T-helper 17 cell (primary cell): ENCODE measurements at places on chromosomes 7 and 10.

DNA sequence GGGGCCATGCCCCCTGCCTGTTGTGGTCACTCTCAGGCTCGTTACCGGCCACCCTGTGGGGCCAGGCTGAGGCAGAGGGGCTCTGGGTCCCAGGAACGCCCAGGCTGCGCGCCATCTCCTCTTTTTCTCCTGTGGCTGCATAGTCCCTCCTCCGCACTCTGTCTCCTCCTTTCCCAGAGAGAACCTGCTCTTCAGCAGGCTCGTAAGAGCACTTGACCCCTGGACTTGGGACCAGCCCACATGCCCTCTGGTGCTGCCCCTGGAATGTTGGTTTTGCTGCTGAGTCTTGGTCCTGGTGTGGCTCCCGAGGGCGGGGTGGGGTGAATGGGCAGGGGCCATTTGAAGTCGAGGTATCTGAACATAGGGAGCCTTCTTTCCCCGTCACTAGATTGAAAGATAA is 6.6 kb upstream of the BHLHA15 start:
- DNase-seq, result no peak

DNA sequence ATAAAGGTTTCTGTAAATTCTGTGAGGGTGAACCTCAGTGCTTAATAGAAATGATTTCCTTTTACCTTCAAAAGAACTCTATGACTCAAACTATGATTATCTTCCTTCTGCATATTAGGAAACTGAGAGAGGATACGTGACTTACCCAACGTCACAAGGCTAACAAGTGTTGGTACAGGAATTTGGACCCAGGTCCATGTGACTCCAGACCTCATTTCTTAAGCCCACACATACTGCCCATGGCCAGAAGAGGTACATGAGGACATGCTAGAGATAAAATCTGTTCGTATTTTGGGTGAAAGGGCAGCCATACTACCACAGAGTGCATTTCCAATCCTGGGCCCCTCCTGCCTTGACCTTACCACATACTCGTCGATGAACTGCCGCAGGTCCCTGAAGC is 61.5 kb upstream of the TM9SF3 start:
- DNase-seq, result no peak

GRCh38 chr10:75772153-75772887 is 340.9 kb downstream of the LRMDA start:
- no peak for DNase-seq

- no peak for DNase-seq
Measured at GRCh38 chr10:44010873-44011602, 362.4 kb upstream of the ZNF32 start.

DNA sequence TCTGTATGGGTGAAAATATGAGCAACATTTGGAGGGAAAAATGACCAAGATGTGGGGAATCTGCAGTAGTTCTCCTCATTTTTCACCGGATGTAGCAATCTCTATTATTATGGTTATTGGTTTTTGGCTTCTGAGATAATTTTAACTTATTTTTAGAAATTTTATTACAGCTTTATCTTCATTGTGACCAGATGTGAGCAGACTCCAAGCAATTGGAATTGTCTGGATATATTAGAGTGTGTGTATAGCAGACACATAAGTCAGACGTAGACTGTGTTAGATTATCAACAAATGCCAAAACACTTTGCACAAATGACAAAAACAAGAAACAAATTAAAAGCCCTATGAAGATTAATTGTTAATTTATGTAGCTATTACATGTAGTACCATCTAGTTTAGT is 249.1 kb downstream of the DNAJB9 start:
- DNase-seq, result no peak

- no peak for DNase-seq
Measured at GRCh38 chr7:104482362-104483037, 154.1 kb downstream of the LHFPL3 start.

- DNase-seq, result no peak
Measured at GRCh38 chr7:77877791-77878190, 79.2 kb downstream of the PHTF2 start.

GRCh38 chr10:99612167-99612831 is 7.9 kb downstream of the SLC25A28 start:
- DNase-seq, result no peak

DNA sequence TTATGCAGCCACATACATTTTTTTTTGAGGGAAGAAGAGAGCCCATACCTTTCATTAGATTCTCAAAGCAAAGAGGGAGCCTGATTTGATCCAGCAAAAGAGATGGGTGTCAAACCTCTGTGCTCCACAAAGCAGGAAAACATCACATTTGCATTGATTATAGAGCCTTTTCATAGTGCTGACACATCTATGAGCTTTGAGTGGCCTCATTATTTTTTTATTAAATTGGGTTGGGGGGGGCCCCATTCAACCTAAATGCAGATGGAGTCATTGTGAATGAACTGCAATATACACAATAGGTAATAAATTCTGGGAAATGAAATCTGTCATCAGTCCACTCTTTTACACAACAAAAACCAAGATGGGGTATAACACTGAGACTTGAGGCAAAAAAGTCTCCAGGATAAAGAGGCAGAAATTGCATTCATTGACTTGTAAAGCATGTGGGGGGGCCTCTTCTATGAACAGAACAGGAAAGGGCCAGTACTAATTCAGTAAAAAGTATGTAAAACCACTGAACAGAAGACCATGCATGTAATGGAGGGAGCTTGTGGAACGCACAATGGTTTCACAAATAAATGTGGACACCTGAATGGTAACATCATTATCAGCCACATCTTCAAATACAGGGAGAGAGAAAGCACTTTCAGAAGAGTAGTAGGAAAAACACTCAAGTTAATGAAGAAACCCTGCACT is 17.7 kb upstream of the ASB4 start:
- DNase-seq, result no peak

- DNase-seq, result no peak
Measured at GRCh38 chr7:6430271-6430940, 17.3 kb downstream of the DAGLB start.

DNA sequence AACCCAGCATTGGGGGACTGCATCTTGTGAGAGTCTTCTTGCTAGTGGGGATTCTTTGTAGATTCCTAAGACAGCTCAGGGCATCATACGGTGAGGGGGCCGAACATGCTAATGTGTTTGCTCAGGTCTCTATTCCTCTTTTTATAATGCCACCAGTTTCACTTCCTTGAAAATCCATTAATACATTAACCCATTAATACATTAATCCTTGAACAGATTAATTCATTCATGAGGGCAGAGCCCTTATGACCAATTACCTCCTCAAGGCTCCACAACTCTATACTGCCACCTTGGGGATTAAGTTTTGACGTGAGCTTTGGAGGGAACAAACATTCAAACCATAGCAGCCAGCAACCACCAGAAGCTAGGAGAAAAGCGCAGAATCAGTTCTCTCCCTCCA is 67.2 kb upstream of the POT1 start:
- DNase-seq, result no peak

- no peak for DNase-seq
Measured at GRCh38 chr7:29564496-29565223, 1.0 kb downstream of the PRR15 start.

GRCh38 chr10:132209130-132209529 is 22.4 kb downstream of the DPYSL4 start:
- DNase-seq, result no peak

- no peak for DNase-seq
Measured at GRCh38 chr7:1646957-1647891, 22.9 kb upstream of the ELFN1 start.

- DNase-seq, result no peak
Measured at GRCh38 chr7:92231-92674, 100.1 kb upstream of the FAM20C start.

DNA sequence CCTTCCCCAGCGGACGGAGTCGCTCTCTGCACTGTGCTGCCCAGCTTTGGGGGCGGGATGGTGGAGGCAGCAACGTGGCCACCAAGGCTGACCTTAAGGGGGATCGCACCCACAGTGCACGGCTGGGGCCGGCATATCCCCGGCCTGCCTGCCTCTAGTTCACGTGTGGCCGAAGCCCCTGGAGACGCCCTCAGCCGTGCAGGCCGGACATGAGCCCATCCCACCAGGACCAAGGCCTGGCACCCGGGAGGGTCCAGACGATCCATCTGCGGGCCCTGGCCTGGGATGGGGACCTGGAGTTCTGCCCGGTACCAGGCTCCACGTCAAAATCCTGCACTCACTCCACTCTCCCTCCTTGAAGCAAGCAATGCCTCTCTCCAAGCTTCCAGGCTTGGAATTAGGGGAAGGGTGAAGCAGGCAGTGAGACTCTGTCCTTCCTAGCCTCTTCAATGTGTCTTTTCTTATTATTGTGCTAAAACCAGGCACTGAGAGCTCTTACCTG is 520.8 kb downstream of the REEP3 start:
- DNase-seq, result no peak

DNA sequence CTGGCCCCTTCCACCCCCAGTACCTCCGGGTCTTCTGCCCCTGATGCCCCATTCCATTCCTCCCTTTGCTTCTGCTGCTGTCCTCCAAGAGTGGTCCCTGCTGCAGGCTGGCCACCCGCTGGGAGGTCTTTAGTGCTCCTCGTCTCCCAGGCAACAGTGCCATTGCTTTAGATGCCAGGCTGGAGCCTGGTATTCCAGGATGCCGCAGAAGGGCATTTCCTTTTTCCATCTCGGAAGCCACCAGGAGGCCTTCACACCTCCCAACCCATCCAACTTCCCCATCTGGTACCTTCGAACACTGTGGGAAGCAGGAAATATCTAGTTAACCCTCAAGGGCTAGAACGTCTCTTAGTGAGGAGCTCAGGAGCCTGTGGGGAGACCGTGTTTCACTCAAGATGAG is 92.9 kb upstream of the DUSP5 start:
- DNase-seq, result no peak

DNA sequence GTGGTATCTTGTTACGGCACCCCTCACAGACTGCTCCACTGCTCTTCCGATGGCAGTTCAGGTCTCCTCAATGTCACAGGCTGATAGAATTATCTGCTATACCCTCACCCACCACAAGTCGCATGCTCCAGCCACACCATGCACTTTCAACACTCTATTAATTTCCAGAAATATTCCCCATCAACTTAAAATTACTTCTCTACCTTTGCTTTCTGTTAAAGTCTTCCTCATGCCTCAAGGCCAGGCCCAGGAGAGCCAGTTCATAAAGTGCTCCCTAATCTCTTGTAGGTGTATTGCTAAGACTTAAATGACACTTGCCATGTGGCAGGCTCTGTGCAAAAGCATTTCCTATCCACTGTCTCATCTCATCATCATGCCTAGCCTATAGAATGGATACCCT is 105.9 kb upstream of the ARID5B start:
- no peak for DNase-seq

- DNase-seq, result no peak
Measured at GRCh38 chr10:6493521-6494441, 86.3 kb downstream of the PRKCQ start.

DNA sequence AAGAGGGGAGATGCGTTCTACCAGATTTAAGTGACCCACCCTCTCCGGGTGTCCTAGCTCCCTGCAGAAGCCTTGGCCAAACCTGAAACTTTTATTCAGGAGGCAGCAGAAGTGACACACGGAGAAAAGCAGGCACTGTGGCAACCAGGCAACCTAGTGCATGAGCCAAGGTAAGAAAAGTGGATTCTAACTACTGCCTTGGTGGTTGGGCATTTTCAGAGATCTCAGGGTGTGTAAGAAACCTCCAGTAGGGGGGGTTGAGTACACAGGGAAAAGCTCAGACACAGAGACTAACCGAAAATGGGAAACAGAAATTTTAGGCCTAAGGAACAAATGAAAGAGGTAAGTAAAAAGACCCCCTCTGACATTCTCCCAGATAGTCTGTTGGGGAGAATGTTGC is 645.7 kb downstream of the ANKRD7 start:
- no peak for DNase-seq

DNA sequence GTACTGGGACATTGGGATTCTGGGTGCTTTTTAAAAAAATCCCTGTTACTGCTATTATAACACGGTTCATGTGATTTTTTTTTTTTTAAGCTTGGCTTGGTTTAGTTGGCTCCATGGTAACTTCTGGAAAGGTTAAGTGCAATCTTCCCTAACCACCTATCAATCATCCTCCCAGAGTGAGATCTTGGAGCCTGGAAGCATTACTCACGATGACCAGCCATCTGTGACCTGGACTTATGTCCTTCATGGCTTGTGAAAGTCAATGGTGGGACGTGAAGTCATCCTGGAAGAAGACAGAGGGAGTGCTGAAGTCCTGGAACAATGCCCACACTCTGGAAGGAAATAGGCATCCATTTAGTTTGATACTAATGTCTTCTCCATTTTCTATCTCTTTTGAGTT is 135.5 kb upstream of the FRMD4A start:
- DNase-seq, result no peak

GRCh38 chr10:117662126-117662525 is 119.6 kb downstream of the EMX2 start:
- DNase-seq, result no peak

- DNase-seq, result peak; percentile 64
Measured at GRCh38 chr7:156892081-156892800, 742 bp downstream of the LMBR1 start.

DNA sequence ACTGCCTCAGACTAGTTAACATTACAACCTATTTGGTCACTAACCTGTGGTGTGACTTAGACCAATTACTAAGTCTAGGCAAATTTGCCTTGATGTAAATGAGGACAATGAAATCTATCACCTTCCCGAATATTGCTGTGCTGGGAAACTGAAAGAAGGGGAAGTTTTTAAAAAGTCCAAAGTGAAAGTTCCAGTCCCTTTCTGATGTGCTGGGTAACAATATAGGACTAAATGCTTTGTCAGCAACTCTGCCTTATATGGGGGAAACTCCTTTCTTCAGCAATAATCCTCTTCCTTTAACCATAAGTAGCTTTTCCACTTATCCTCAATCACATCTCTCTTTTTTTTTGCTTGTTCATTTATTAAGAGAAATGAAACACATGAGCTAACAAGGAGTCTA is 3.9 kb downstream of the PIK3AP1 start:
- DNase-seq, result no peak

GRCh38 chr7:65037740-65038688 is 31.5 kb upstream of the ERV3-1 start:
- DNase-seq, result peak; percentile 96

GRCh38 chr7:87596696-87597095 is 4.0 kb downstream of the ABCB1 start:
- DNase-seq, result no peak

- DNase-seq, result no peak
Measured at GRCh38 chr10:4257939-4258465, 473.0 kb upstream of the KLF6 start.

GRCh38 chr10:74955796-74956195 is 129.4 kb downstream of the KAT6B start:
- DNase-seq, result no peak

GRCh38 chr10:10462151-10462941 is 555.3 kb upstream of the CELF2 start:
- DNase-seq, result no peak

- no peak for DNase-seq
Measured at GRCh38 chr7:97021747-97022490, 2.7 kb downstream of the DLX5 start.
